Right renal cortex interstitium (tissue), 3 donors: ENCODE measurements at places on chromosomes 4 and X. TPM values are rescaled to one million over a fixed set of nuclear protein-coding genes. Genes with fewer than 3 reads are reported as not detected.

C4orf50 gene
- 0.01 TPM for polyA plus RNA-seq

PABPC5 gene
- polyA plus RNA-seq = 5.5 TPM

MAGEA2 gene
- not detected for polyA plus RNA-seq

USP51 gene
- 13.3 TPM for polyA plus RNA-seq

NLGN4X gene
- 13.6 TPM for polyA plus RNA-seq

P2RY8 gene
- 1.5 TPM for polyA plus RNA-seq

BGN gene
- 144 TPM for polyA plus RNA-seq

DMD gene
- 14.9 TPM for polyA plus RNA-seq

ARSH gene
- not detected for polyA plus RNA-seq

SLC25A4 gene
- polyA plus RNA-seq = 50.7 TPM

USP17L12 gene
- not detected for polyA plus RNA-seq

VCX2 gene
- polyA plus RNA-seq = 0.28 TPM

ADH7 gene
- polyA plus RNA-seq = not detected

TMEM175 gene
- polyA plus RNA-seq = 24.2 TPM

KIT gene
- polyA plus RNA-seq = 17.8 TPM

SSX3 gene
- not detected for polyA plus RNA-seq

RHOXF1 gene
- polyA plus RNA-seq = not detected

TBC1D8B gene
- 6.3 TPM for polyA plus RNA-seq

CASK gene
- 53.2 TPM for polyA plus RNA-seq

CT45A5 gene
- polyA plus RNA-seq = not detected

ENPP6 gene
- polyA plus RNA-seq = 7.8 TPM

TMSB15A gene
- polyA plus RNA-seq = 72.7 TPM

FAM133A gene
- 0.08 TPM for polyA plus RNA-seq

RAB33A gene
- 0.65 TPM for polyA plus RNA-seq

QRFPR gene
- polyA plus RNA-seq = 0.97 TPM

MAGIX gene
- polyA plus RNA-seq = 5.3 TPM

RTL9 gene
- 0.18 TPM for polyA plus RNA-seq

SERTM2 gene
- polyA plus RNA-seq = 0.03 TPM

PLXNB3 gene
- polyA plus RNA-seq = 0.96 TPM

TAF9B gene
- polyA plus RNA-seq = 55.1 TPM

SSX2 gene
- not detected for polyA plus RNA-seq

MAGED4 gene
- polyA plus RNA-seq = 50.1 TPM

PHOX2B gene
- polyA plus RNA-seq = 0.08 TPM

HHIP gene
- 2.3 TPM for polyA plus RNA-seq
